ENCODE measurements at places on chromosomes 11 and 22.
A peak's percentile ranks its signal among the peaks of the same experiment; 100 is the strongest.

DNA sequence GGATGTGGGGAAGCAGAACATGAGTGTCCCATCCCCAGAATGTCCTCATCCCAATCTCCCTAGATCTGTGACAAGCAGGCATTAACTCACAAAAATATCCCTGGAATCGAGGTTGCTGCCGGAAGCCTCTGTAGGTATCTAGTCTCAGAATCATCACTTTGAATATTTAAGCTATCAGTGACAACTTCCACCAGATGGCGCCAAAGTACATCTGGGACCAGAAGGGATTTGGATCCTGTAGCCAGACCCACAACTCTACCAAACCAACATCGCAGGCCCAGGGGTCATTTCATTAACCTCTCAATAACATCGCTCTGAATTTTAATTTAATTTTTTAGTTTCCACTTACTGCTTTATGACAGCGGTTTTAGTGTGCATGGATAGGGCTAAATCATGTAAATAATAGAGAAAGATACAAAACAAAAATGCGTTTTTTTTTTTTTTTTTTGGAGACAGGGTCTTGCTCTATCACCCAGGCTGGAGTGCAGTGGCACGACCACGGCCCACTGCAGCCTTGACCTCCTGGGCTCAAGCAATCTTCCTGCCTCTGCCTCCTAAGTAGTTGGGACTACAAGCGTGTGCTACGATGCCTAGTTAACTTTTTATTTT, 1.1 kb upstream of the EXT2 start:
- peak; percentile 77 for DNase-seq

DNA sequence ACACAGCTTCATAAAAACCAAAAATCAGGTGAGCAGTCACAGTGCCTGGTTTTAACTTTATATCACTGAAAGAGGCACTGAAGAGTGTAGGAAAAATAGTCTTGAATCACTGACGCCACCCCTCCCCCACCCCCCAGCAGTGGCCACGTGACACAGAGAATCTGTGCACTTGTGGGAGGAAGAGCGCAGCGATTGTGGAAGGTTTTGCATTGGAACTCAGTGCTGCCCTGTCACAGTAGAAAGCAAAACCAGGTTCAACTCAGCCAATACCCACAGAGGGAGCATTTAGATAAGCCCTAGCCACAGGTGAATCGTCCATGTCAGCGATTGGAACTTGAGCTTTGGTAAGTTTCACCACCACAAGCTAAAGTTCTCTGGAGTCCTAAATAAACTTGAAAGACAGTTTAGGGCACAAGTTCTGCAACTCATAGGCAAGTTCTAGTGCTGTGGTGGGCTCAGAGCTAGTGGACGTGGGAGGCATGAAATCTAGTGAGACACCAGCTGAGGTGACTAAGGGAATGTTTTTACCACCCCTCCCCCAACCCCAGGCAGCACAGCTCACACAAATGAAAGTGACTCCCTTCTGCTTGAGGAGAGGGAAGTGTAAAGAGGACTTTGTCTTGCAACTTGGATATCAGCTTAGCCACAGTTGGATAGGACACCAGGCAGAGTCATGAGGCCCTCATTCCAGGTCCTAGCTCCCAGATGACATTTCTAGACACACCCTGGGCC, 13.3 kb downstream of the OR52B2 start:
- DNase-seq = no peak

DNA sequence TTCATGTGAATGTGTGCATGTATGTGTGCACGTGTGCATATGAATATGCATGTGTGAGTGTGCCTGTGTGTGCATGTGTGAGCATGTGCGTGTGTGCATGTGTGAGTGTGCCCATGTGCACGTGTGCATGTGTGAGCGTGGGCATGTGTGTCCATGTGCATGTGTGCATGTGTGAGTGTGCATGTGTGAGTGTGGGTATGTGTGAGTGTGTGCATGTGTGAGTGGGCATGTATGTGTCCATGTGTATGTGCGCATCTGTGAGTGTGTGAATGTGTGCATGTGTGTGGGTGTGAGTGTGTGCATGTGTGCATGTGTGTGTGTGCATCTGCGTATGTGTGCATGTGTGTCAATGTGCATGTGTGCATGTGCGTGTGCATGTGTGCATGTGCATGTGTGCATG, 94.7 kb downstream of the ST3GAL4 start:
- no peak for DNase-seq

DNA sequence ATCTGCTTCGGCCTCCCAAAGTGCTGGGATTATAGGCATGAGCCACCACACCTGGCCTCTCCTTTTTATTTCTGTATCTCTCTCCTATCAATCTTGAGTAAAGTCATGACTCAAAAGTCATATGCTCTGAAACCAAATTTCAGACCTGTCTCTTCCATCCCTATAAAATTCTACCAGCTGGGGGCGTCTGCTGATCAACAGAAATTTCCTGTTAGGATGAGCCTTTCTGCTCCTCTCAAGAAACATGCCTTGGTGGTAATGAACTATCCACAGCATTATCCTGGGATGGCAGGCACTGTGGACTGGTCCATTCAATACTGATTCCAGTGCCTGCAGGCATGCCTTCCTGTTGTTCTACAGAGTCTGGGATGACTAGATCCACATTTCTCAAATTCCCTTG, 472.6 kb downstream of the NELL1 start:
- no peak for DNase-seq

GRCh38 chr11:2451336-2451735, 6.5 kb downstream of the KCNQ1 start:
- DNase-seq = peak; percentile 24

DNA sequence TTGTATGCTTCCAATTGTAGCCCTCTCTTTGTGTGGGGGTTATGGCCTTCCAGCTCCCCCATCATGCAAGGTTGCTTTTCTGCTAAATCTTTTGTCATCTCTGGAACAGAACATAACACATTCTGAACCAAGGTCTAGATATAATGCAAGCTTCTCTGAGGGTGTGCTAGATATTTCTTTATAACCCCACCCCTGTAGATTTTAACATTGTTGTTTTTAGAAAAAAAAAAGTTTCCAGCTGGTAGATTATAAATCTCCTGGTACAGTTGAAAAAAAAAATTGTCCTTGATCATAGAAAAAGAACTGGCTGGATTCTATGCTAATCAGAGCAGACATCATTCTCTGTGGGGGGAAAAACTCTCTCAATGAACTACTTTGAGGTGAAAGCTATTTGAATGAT, 363.3 kb downstream of the METTL15 start:
- DNase-seq = no peak

GRCh38 chr22:30732426-30732825, 37.8 kb downstream of the OSBP2 start:
- DNase-seq = no peak

DNA sequence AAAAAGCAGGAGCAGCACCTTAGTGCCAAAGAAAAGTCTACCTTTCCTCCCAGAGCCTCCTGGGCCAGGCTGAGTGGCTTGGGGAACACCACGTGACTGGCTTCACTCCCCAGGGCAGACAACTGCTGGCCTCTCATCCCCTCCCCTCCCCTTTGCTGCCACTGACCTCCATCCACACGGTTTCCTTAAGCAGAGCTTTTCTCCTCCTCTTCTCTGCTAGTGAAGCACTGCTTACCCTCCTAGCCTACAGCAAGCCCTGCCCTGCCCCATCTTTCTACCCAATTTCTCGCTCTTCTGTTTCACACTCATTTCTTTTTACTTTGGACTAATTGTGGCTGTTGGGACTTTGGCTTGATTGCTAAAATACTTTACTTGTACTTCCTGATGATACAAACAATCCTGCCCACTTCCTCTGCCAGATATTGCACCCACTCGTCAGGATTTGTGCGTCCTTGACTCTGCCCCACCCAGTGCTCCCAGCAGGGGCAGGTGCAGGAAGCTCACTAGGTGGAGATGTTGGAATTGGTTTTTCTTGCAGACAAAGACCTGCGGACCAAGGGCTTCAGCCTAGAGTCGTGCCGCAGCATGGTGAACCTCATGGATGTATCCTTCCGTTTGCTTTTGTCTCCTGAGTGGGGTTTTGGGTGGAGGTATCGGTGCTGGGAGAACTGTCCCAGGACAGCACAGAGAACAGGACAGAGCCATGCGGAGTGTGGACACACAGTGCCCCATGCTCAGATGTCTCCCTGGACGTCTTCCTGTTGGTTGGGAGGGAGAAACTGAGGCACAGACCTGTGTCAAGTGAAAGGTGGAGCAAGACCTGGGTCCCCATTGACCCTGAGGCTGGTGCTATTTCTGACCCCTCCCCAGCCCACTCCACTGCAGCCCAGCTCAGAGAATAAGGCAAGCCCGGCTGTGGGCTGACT, 27.3 kb downstream of the CAPN1 start:
- DNase-seq = no peak

GRCh38 chr11:15379483-15379882, 264.8 kb downstream of the INSC start:
- no peak for DNase-seq

All from psoas muscle (tissue), 8 donors.